ENCODE measurements at places on chromosomes 11 and 22.

GRCh38 chr11:46414466-46414796, 22.9 kb upstream of the CHRM4 start:
- no peak for DNase-seq

DNA sequence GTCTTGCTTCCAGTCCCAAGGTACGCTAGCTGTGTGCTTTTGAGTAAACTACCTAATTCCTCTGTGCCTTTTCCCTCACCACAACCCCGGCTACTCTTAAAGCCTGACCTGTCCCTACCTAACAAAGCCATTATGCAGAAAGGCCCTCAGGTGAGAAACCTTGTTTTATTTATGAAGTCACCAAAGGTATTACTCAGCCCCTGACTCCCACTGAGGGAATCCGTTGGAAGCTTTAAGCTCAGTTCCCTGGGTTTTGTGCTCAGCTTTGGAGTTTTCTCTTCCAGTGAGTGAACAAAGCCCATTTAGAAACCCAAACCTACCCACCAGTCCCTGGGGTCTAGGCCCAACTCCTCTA, 90.9 kb downstream of the APIP start:
- DNase-seq = no peak

- DNase-seq = no peak
Measured at GRCh38 chr11:78228467-78228866, 39.7 kb downstream of the USP35 start.

GRCh38 chr11:74633406-74634393, 41.3 kb downstream of the POLD3 start:
- no peak for DNase-seq

- no peak for DNase-seq
Measured at GRCh38 chr11:107722662-107723061, 10.8 kb upstream of the SLN start.

GRCh38 chr11:40514124-40514523, 945.3 kb downstream of the LRRC4C start:
- no peak for DNase-seq

- DNase-seq = peak; percentile 81
Measured at GRCh38 chr22:28051787-28052356, 132.8 kb upstream of the PITPNB start.

DNA sequence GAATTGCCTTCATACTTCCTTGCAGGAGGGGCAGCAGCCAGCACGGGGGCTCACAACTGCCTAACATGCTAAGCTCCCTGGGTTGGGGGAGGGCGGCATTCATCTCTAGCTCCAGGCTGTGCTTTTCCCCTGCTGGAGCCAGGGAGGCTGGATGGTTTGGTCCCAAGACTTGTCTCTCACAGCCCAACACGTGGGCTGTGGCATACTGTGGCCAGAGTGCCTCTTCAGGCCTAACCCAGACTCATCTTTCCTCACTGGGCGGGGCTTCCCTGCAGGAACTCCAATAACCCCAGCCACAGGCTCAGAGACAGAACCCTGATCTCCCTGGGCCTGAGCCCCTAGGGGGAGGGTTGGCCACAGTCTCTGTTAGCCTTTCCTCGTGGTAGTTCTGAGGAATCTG, 121.9 kb upstream of the PLET1 start:
- DNase-seq = no peak

DNA sequence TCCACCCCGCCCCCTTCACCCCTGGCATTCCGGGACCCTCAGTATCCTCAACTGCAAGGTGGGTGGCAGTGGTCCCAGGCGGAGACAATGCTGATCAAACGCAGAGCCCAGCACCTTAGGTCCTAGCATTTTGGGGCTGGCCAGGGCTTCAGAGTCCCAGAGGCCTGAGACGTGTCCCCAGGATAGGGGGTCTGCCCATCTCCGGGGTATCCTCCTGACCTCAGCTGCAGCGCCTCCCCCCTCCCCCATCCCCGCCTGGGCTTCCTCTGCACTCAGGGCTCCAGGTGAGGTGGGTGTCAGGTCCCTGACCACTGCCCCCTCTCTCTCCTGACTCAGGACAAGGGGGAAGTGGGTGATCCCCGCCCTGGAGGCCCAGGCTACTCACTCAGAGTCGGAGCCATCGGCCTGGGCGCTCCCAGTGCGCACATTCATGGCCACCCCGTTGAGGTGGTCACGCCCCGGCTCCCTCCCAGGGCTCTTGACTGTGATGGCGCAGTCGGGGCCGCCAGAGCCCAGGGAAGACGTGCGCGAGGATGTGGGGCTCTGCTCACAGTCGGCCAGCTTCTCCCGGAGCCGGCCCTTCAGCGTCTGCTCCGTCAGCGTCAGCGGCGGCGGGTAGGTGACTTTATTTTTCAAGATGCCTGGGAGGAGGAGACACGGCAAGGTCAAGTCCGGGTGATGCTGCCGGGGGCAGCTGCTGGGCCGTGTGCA, 28.3 kb downstream of the TRMU start:
- no peak for DNase-seq

- DNase-seq = no peak
Measured at GRCh38 chr11:106813806-106814205, 204.5 kb downstream of the GUCY1A2 start.
